ENCODE measurements at places on chromosomes 12 and 14.

- DNase-seq, result no peak
Measured at GRCh38 chr12:121026274-121027045, 10.2 kb upstream of the C12orf43 start.

DNA sequence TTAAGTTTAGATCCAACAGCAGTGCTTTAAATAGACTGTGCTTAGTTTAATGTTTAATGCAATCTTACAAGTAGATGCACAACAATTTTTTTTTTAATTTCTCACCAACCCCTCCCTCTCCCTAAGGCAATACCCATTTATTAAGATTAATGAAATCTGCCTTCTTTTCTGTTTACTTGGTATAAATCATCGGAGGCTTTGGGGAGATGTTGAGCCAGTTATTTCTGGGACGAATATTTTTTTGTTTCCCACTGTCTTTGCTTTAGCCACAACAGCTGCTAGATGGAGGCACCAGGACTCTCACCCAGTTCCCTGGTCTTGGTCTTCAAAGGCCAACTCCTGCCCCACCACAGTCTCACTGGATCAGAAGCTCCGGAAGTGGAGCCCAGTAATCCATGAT lies 113.4 kb downstream of the PLXNC1 start:
- DNase-seq, result no peak

DNA sequence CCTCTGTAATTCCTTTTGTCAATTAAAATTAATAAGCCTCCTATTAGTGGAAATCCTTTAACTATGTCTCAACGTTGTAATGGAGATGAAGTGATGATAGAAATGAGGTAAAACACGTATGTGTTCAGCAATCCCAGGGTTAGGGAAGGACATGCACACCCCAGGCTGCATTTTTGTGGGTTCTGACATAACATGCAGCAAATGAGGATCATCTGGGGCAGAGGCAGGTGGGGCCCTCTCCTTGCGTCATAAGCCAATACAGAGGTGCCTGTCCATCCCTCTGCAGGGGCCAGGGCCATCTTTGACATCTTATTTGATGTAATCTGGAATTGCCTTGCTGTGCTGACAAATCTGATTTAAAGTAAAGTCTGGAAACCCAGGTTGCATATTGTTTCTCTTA lies 73.2 kb downstream of the MYRFL start:
- DNase-seq, result no peak

GRCh38 chr14:103273745-103274615 lies 60.1 kb upstream of the EIF5 start:
- no peak for DNase-seq

DNA sequence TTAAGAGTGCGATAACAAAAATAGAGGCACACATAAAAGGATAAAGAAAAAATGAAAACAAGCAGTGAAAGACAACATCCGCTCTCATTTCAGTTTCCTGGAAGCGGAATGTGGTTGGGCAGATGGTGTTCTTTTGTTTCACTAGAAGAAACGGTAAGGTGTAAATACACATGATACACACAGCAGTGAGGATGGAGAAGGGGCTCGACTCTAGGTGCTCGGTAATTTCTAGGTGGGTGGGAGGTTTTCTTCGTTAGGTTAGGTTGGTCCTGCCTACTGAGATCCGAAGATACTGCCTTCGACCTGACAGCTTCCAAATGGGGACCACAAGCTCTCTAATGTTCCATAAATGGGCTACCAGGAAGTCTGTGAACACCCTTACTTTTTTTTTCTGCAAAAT lies 1082.5 kb downstream of the BCL11B start:
- DNase-seq, result no peak

DNA sequence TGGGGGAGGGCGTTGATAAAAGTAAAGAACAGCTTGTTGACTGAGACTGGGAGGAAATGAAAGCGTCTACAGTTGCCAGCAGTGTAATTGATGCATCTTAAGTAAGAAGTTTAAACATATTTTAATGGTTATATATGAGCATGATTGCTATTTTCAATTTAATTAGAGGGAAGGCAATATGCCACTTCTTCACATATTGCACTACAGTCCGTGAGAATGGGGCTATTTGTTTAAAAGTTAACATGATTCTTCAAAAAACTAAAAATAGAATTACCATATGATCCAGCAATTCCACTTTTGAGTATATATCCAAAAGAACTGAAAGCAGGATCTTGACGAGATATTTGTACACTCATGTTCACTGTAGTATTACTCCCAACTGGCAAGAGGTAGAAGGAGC lies 38.3 kb upstream of the PPP2R5E start:
- no peak for DNase-seq

- DNase-seq, result no peak
Measured at GRCh38 chr14:84527706-84528105, 1002.2 kb upstream of the FLRT2 start.

- no peak for DNase-seq
Measured at GRCh38 chr14:100440207-100440631, 117.1 kb downstream of the SLC25A47 start.

- no peak for DNase-seq
Measured at GRCh38 chr14:68864361-68864750, 71.5 kb upstream of the ZFP36L1 start.

DNA sequence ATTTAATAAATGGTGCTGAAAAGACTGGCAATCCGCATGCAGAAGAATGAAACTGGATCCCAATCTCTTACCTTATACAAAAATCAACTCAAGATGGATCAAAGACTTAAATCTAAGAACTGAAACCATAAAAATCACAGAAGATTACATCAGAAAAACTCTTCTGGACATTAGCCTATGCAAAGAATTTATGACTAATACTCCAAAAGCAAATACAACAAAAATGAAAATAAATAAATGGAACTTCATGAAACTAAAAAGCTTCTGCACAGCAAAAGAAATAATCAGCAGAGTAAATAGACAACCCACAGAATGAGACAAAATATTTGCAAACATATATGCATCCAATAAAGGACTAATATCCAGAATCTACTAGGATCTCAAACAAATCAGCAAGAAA lies 14.3 kb upstream of the CLEC1A start:
- no peak for DNase-seq

DNA sequence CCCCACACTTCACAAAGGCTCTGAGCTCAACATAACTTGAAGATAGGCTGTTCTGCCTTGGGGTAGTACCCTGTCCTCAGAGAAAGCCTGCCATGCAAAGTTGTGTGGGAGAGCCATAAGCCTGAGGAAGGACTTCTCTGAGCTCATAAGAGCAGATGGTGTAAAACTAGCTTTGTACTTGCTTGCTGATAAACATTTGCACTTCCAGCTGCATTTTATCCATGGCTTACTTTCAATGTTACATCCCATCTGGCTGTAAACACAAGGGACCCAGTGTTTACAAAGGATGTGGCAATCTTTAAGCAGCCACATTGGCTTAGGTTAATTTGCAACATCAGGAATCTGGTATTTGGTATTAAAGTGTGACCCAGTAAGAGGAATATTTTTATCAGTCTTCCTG lies 258.1 kb downstream of the IPO8 start:
- no peak for DNase-seq

DNA sequence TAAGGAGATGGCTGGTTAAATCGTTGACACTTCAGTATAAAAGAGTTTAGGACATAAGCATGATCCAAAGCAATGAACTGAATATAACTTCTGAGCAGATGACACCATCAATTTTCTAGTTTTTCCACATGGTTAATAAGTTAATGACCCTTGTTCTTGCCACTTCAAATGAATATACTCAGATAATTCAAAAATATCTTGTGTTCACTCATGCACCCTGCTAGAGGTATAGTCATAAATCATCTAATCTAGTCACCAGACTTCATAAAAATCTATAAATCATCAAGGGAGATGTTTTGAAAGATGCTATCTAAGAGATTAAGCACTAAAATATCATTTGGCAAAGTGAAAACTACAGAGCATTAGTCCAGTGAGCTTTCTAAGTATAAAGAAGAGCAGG lies 131.9 kb downstream of the MDGA2 start:
- DNase-seq, result no peak

DNA sequence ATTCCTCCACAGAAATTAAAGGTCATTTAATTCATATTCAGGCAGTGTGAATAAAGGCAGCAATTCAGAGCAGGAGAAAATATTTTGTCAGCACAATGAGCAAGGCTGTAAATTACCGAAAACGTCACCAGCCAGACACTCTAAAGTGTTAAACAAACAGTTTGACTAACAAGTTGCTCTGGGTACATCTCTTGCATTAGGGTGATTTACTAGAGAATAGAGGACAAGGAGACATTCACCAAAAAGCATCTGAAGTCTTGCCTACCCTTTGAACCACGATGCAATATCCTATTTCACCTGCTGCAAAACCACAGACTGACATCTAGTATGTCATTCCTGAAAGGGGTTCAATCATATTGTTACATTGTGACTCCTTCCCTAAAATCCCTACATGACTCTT lies 27.1 kb upstream of the GPHB5 start:
- DNase-seq, result no peak

DNA sequence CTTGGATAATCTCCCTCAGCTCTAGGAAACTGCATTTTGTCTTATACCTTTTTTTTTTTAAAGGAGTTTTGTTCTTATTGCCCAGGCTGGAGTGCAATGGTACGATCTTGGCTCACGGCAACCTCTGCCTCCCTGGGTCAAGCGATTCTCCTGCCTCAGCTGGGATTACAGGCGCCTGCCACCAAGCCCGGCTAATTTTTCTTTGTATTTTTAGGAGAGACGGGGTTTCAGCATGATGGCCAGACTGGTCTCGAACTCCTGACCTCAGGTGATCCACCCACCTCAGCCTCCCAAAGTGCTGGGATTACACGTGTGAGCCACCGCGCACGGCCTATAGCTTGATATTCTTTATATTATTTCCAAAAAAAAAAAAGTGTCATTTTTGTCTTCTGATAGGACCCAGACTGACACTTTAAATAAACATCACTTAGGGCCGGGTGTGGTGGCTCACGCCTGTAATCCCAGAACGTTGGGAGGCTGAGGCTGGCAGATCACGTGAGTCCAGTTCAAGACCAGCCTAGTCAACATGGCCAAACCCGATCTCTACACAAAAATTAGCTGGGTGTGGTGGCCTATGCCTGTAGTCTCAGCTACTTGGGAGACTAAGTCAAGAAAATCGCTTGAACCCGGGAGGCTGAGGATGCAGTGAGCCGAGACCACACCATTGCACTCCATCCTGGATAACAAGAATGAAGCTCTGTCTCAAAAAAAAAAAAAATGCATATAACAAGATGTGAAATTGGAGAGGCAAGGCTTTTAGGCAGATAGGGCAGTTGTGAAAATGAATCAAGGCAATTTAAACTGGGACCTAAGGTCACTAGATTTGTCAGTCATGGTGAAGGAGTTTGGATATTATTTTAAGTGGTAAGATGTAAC lies 18.4 kb downstream of the SLC2A3 start:
- no peak for DNase-seq

- no peak for DNase-seq
Measured at GRCh38 chr14:37932008-37932407, 275.7 kb upstream of the SSTR1 start.

GRCh38 chr12:28424965-28425364 lies 234.7 kb downstream of the CCDC91 start:
- DNase-seq, result no peak

DNA sequence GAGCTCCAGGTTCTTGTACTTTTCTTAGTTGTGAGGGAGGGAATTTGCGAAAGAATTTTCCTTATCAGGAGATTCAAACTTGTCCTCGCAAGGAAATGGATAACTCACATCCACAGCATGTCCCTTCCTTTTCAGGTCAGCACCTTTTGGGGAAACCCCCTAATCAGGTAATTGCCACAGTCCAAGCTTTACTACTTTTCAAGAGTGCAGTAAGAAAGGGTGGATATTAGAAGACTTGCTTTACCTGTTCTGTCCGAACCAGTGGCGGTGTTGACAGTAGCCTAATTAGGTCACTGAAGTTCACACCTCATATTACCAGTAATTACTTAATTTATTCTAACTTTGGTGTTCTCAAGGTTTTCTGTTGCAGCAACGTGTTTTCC lies 6.7 kb upstream of the C12orf50 start:
- DNase-seq, result no peak

DNA sequence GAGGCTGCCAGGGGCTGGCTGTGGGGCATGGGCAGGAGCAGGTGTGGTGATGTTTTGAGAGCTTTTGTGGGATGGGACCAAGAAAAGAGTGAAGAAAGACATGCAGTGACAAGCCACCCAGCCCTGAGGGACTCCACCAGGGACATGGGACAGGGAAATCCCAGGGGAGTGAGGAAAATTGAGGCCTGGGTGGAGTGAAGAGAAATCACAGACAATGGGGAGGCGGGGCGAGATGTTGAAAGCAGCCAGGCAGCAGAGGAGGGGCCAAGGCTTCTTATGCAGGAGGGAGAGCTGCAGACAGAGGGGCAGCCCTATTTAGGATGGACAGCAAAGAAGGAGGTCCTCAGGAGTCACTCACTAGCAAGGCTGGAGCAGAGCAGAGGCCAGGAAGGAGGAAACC lies 4.2 kb upstream of the KRT1 start:
- no peak for DNase-seq

GRCh38 chr12:104686196-104686595 lies 229.4 kb downstream of the CHST11 start:
- no peak for DNase-seq

DNA sequence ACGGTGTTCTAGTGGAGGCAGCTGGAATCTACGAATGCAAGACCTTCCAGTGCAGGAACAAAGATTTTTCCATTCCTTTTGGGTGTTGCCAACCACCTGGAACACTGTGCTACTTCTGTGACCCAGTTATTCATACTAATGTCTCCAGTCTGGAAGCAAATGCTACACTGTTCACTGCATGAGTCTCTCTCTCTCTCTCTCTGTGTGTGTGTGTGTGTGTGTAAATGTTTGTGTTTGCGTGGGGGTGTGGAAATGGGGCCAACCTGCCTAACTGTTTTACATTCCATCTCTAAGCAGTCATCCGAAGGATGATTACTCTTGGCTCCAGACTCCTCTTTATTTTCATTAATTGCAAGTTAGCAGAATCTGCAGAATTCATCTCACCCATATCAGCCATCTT lies 29.9 kb upstream of the YBX3 start:
- DNase-seq, result no peak

DNA sequence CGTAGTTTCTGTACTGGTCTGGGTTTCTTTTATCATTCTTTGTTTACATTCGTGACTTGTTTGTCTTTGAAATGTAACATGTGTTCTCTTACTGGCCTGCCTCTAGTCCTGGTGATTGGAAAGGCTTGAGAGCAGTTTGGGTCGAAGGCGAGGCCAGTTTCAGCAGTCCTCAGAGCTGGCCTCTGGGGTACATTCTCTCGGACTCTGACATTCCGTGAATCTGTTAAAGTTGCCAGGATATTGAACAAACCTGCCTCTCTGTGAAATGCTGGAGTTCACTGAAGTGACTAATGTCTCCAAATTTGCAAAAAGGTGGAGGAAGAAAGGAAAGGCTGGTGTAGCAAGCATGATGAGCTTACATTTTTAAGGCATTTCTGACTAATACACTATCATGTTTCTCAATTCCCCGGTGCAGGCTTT lies 1.5 kb downstream of the PLEKHA5 start:
- DNase-seq, result no peak

GRCh38 chr14:22977684-22978486 lies 4.5 kb downstream of the AJUBA start:
- no peak for DNase-seq

DNA sequence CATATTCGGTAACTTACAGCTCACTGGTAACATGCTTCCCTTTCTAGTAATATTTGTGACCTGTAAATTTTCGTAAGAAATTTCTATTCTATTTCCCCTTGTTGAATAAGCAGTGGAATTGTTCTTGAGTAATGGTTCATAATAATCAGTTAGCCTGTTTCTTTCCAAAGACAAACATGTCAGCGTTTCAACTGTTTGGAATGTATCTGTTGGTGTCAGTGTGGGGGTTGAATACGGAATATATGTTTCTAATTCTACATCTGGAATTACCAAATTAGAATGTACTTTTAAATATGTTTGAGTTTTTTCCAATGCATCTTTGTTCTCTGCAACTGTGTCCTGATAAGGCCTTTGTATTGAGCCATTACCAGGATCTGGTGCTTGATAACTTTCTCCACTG lies 2.0 kb downstream of the BBS10 start:
- no peak for DNase-seq
